ENCODE measurements at places on chromosomes 5 and 9. TPM values are rescaled to one million over a fixed set of nuclear protein-coding genes. Genes with fewer than 3 reads are reported as not detected.

IRX1 gene
- 11.1 TPM for total RNA-seq

ADAMTS6 gene
- total RNA-seq: 4.9 TPM

PCDHB9 gene
- total RNA-seq: 9.6 TPM

PRDM9 gene
- not detected for total RNA-seq

HIGD2A gene
- total RNA-seq: 57.5 TPM

ACOT12 gene
- total RNA-seq: 2.3 TPM

ISL1 gene
- total RNA-seq: not detected

HMMR gene
- 1.1 TPM for total RNA-seq

GRM6 gene
- total RNA-seq: not detected

FAM170A gene
- not detected for total RNA-seq

ITGA1 gene
- 169 TPM for total RNA-seq

TAF11L10 gene
- not detected for total RNA-seq

PLPPR1 gene
- not detected for total RNA-seq

N4BP3 gene
- total RNA-seq: 0.07 TPM

DDX4 gene
- not detected for total RNA-seq

CXXC5 gene
- 62.5 TPM for total RNA-seq

KIF12 gene
- total RNA-seq: not detected

FBLL1 gene
- not detected for total RNA-seq

GLIPR2 gene
- total RNA-seq: 47.0 TPM

CDX1 gene
- total RNA-seq: not detected

SPATA31C1 gene
- not detected for total RNA-seq

SV2C gene
- 0.14 TPM for total RNA-seq

CNOT8 gene
- 90.9 TPM for total RNA-seq

MARCOL gene
- not detected for total RNA-seq

IRGM gene
- total RNA-seq: not detected

TLX3 gene
- total RNA-seq: not detected

NUTM2G gene
- not detected for total RNA-seq

FBXO38 gene
- 33.7 TPM for total RNA-seq

PCDHB5 gene
- 11.0 TPM for total RNA-seq

HK3 gene
- total RNA-seq: 26.1 TPM

MLLT3 gene
- 8.1 TPM for total RNA-seq

SHISAL2B gene
- not detected for total RNA-seq

PCDHGB7 gene
- 28.1 TPM for total RNA-seq

MYOT gene
- total RNA-seq: 16.4 TPM

SLC27A6 gene
- not detected for total RNA-seq

IL5 gene
- total RNA-seq: not detected

PTPN3 gene
- 16.9 TPM for total RNA-seq

FCN2 gene
- not detected for total RNA-seq

CER1 gene
- not detected for total RNA-seq

UBE2QL1 gene
- total RNA-seq: 3.5 TPM

PCDHA9 gene
- 0.35 TPM for total RNA-seq

C9 gene
- not detected for total RNA-seq

ARHGEF39 gene
- total RNA-seq: 1.2 TPM

IQGAP2 gene
- 15.3 TPM for total RNA-seq

LHX2 gene
- total RNA-seq: not detected

SPINK7 gene
- not detected for total RNA-seq

FSD1L gene
- 5.1 TPM for total RNA-seq

SLCO6A1 gene
- total RNA-seq: not detected

GGTA1 gene
- 102 TPM for total RNA-seq

CATSPER3 gene
- total RNA-seq: not detected

NDUFA8 gene
- 19.3 TPM for total RNA-seq

PCSK1 gene
- total RNA-seq: 0.14 TPM

PAEP gene
- total RNA-seq: not detected

TRIM41 gene
- 12.2 TPM for total RNA-seq

DPYSL3 gene
- total RNA-seq: 161 TPM

CCDC192 gene
- not detected for total RNA-seq

DCANP1 gene
- total RNA-seq: not detected

FBN2 gene
- total RNA-seq: 0.68 TPM

Data from thoracic aorta (tissue), 2 donors.